GM12892 (cell line): ENCODE measurements at places on chromosomes 4 and X.

DNA sequence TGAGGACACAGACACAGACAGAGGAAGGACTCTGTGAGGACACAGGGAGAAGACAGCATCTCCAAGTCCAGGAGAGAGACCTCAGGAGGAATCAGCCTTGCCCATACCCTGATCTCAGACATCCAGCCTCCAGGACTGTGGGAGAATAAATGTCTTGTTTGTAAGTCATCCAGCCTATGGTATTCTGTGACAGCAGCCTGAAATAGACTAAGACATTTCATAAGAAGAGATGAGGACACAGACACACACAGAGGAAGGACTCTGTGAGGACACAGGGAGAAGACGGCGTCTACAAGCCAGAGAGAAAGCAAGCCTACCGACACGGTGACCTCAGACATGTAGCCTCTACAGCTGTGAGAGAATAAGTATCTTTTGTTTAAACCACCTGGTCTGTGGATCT is 112.1 kb downstream of the DHRSX start:
- no peak for DNase-seq

DNA sequence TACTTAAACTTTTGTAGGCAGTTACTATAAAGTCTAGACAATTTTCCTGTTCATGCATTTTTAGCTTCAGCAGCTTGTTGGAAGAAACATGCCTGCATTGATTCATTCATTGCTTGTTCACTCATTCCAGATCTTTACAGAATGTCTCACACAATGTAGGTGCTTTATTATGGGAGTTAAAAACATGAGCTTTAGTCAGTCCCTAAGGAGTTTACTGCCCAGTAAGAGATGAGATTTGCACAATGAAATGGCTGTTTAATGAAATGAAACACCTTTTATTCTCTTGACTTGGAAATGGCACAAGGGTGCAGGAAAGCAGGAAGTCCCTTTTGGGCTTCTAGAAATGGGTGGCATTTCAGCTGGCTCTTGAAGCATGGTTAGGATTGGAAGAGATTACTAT is 2.9 kb downstream of the NOCT start:
- no peak for DNase-seq

- DNase-seq = no peak
Observed at GRCh38 chr4:20682853-20683252, 17.4 kb upstream of the PACRGL start.

- no peak for DNase-seq
Observed at GRCh38 chrX:66005830-66006449, 33.9 kb downstream of the VSIG4 start.

DNA sequence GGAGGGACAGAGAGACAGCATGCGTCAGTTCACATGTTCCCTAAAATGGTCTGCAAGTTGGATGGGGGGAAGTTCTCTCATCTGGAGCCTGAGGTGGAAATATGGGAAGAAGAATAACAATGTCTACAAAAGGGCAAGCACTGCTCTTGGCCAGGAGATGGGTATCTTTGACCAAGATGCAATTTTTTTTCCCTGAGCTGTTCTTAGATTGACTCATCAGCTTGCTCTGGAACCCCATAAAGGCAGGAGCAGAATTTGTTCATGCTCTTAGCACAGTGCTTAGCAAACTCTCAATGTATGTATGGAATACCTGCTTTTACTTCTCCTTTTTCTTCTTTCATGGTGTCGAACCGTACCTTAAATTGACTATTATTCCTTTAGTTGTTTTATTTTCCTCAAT is 90.5 kb upstream of the ZNF827 start:
- DNase-seq = no peak

DNA sequence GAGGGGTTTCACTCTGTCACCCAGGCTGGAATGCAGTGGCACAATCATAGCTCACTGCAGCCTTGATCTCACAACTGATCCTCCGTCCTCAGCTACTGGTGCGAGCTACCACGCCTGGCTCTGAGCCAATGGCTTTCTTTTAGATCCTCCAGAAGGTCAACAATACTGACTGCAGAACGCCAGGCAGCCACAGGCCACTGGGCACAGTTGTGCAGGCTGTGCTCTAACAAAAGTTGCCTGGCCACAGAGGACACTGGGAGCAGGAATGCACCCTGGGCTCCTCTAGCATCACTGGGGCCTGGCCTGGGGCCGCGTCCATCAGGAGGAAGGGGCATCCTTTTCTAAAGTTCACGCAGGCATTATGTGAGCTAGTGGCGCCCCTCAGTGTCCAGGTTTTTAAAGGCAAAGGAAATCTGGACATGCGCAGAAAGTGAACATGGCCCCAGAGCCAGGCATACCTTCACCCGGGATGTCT is 14.9 kb upstream of the PORCN start:
- no peak for DNase-seq

- no peak for DNase-seq
Observed at GRCh38 chr4:65665771-65666523, 4.3 kb downstream of the EPHA5 start.

- DNase-seq = no peak
Observed at GRCh38 chr4:173121076-173121561, 47.5 kb upstream of the GALNT7 start.

- DNase-seq = no peak
Observed at GRCh38 chrX:30196322-30196721, 19.0 kb upstream of the MAGEB2 start.
